Stimulated activated CD8-positive, alpha-beta memory T cell treated with anti-CD3 and anti-CD28 coated beads, Interleukin-7, amount 100 ng/mL, for 1 hour (primary cell): ENCODE measurements at places on chromosomes 3 and 15.

- no peak for DNase-seq
Observed at GRCh38 chr3:38970851-38971638, 80.7 kb downstream of the SCN11A start.

- DNase-seq = no peak
Observed at GRCh38 chr3:121566773-121567172, 976 bp upstream of the ARGFX start.

DNA sequence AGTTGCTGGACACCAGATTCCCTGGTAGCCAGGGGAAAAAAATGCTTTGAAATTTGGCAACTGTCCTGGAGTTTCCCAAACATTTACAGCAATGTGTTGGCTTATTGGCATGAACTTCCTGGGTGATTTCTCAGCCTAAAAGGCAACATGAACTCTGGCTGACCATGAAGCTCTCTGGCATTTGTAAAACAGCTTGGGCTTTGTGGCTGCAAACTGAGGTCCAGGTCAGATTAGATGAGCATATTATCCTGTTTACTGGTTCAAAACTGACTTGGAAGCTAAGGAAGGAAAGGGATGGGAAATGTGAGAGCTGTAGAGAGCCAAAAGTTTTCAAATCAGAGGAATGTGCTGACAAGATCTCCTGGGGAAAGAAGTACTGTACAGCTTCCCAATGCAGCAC is 139.0 kb downstream of the P3H2 start:
- DNase-seq = no peak

GRCh38 chr3:40200692-40201316 is 108.7 kb upstream of the EIF1B start:
- DNase-seq = no peak

DNA sequence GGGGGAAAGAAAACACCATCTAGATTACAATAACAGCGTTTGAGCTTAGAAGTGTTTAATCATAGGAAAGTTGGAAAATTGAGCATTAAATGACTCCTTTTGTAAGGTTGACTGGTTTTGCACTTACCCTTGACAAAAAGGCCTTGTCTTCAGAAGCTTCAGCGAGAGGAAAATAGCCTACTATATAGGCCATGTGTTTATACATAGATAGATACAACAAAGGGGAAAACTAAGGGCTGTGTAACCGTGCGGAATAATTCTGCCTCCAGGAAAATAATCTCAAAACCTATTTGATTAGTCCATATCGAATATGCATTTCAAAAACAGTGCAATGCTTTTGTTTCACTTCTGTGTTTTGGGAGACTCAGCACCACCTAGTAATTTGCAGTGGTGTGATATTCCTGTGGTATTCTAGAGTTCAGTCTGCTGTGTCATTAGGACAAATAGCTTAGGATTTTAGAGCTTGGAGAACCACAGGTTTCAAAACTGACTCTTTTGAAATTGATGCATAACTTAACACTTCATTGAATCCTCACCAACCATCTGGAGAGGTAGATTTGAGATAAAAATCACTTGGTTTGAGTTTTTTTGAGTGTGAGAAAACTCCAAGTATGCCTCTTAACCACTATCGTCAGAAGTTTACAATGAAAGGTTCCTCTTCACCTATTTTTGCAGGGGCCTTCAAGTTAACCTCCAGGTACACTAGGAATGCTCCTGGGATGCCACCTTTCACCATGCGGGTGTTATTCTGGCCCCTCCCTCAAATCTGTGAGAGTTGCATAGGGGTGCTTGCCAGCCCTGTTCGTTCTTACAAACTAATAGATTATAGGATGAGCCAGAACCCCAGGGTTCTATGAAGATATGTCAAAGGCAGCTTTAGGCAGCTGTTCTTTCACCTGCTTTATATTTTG is 1.9 kb downstream of the ARHGAP31 start:
- DNase-seq = no peak

DNA sequence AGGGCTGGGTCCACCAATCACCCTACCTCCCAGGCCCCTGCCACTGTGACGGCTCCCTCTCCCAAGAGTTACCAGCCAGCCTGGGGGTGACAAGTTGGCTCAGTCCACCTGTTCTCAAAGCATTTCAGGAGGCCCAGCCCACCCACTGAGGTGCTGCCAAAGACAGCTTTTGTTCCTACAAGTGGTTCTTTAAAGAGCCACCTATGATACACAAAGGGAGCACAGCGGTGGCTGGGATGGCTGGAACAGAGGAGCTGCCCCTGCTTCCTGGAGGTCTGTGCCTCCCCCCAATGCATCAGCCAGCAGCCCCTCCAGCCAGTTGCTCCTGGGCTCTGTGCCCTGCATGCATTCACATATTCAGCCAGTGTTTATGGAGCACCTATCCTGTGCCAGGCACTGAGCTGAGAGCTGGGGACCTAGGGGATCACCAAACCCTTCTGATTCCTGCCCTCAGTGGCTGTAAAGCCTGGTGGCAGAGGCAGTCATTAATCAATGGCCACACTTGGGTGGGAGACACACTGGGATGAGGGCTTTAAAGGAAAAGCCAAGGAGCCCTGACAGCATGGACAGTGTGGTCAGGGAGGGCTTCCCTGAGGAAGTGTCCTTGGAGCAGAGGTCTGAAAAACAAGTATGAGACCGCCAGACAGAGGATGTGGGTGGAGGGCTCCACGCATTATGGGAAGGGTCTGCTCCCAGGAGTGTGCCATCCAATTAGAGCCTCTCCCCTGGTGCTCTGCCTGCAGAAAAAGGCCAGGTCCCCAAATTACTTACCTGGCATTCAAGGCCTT is 107.1 kb upstream of the LINGO1 start:
- no peak for DNase-seq

DNA sequence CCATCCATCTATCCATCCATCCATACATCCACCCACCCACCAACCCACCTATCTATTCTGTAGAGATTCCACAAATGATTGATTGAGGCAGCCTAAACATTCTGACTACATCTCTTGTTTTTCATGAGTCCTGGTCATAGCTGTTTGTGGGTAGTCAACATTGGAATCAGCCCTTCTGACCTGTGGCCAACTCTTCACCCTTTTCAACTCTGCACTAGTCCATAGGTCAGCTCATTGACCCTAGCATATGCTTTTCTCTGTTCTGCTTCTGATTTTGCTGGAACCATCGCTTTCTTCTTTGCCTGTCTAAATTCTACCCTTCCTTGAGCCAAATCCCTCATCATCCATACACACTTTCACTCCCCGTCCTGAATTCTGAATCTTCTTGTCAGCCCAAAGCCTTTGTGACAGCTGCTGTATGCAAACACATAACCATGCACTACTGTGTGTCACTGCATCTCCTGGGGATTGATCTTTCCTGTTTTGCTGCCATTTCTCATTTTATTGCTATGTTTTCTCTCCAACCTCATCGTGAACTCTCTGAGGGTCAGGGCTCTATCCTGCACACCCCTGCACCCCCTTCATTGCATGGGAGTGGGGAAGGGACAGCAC is 16.8 kb upstream of the KCTD6 start:
- no peak for DNase-seq

GRCh38 chr3:149600634-149601033 is 57.2 kb downstream of the WWTR1 start:
- DNase-seq = no peak
